Right atrium auricular region (tissue), 2 donors: ENCODE measurements at places on chromosomes 6 and 20.

GRCh38 chr6:95804847-95805541 is 210.8 kb upstream of the FUT9 start:
- no peak overlapping the region for H3K4me3 ChIP-seq
- H3K4me1 ChIP-seq, result no peaks in the 10 kb centered on the region
- no peak for DNase-seq
- H3K27ac ChIP-seq, result no peak overlapping the region
- H3K36me3 ChIP-seq, result no peaks in the 10 kb centered on the region
- no peaks in the 10 kb centered on the region for H3K27me3 ChIP-seq

- H3K27ac ChIP-seq, result no peak overlapping the region
- no peak for DNase-seq
- H3K4me1 ChIP-seq, result no peaks in the 10 kb centered on the region
These were observed 458.4 kb upstream of the BTBD3 start for GRCh38 chr20:11459090-11459890.

GRCh38 chr20:34938466-34939163 is 17.0 kb downstream of the GSS start:
- H3K4me3 ChIP-seq, result no peak overlapping the region
- H3K27ac ChIP-seq, result peak overlapping the region; percentile 87
- peaks cover 12% of the 10 kb centered on the region for H3K36me3 ChIP-seq
- no peaks in the 10 kb centered on the region for H3K4me1 ChIP-seq
- DNase-seq, result no peak

GRCh38 chr20:11030351-11030750 is 356.6 kb upstream of the JAG1 start:
- H3K27ac ChIP-seq, result no peak overlapping the region
- no peaks in the 10 kb centered on the region for H3K27me3 ChIP-seq
- no peak for DNase-seq
- no peaks in the 10 kb centered on the region for H3K4me1 ChIP-seq

DNA sequence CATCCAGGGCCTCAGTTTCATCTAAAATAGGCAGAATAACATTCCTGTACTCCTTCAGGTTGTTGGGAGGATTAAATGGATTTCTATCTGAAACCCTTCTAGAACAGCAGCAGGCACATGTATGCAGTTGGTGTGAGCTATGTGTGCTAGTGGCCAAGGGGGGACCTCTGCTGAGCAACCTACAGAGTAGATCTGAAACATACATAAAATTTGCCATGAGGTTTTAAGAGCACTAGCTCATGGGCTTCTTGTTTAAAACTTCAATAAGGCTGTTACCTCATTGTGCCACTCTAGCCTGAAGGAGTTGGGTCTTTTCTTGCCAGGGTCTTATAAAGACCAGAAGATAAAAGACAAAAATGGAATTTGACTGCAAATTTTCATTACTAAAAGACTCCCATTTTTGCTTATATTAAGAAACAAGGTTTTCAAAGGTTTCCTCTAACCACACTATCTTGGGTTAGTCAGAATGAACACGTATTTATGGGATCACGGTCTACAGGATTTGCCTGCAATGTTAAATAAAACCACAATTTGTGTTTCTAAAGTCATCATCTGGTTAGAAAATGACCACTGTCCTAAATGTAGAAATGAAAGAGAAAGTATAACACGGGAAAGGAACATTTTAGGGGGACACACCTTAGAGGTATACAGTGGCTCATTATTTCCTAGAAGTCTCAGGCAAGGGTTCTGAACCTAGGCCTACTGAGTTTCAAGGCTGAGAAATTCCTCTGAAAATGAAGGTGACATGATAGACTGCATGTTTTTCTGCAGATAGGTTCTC is 144.9 kb upstream of the OLIG3 start:
- no peak overlapping the region for H3K27ac ChIP-seq
- no peaks in the 10 kb centered on the region for H3K4me1 ChIP-seq
- H3K4me3 ChIP-seq, result no peak overlapping the region
- H3K36me3 ChIP-seq, result no peaks in the 10 kb centered on the region
- DNase-seq, result no peak
